ENCODE measurements at places on chromosomes 7 and 10.

DNA sequence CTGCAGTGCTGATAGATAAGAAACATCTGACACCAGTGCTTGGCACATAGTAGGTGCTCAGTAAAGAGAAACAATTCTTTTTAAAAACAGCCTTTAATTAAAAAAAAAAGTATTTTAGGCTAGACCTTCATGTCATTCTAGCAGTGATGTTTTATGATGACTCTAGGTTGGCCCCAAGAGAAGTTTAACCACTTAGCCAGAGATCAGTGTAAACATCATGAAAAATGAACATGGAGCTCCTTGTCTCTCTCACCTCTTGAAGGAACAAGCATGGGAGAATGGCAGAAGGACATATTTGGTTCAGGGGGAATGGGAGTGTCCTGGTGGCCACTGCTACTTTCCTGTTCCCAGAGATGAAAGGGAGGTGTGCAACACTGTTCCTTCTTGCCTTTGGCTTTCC lies 641.0 kb downstream of the LRMDA start:
- DNase-seq: no peak

GRCh38 chr7:85186083-85186520 lies 754 bp downstream of the SEMA3D start:
- no peak for DNase-seq

- DNase-seq: no peak
Measured at GRCh38 chr7:43870316-43870715, 999 bp upstream of the MRPS24 start.

DNA sequence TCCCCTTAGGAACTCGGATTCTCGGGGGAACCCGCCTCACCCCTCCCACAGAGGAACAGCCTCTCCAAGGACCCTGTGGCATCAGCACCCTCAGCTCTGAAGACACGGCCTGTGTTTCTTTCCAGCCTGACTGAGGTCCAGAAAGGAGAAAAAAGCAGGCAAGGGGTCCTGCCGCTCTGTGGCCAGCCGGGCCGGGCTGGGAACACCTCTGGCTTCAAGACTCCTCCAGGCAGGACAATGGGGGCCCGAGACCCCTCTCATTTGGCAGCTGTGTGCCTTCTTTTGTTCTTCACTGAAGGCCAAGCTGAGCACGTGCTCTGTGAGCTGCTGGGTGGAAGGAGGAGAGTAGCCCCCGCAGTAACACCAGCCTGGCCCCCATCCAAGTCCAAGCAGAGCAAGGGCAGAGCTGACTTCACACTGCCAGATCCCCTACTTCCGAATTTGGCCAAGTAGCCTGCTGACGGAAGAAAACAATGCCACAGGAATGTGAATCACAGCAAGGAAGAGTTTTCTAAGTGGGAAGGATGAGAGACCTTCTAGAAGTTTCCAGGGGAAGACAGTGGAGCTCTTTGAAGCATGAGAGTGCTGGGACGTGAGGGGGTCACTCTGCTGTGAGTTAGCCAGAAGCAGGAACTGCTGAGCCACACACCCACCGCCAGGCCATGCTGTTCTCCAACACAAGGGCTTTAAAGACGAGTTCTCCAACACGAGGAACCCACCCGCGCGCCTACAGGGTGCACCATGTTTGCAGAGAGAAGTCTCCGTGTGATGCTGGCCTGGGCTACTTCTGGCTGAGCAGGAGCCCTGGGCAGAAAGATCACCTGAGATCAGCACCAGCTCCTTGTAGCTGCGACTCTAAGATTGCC lies 3.1 kb downstream of the CNPY1 start:
- DNase-seq: no peak

DNA sequence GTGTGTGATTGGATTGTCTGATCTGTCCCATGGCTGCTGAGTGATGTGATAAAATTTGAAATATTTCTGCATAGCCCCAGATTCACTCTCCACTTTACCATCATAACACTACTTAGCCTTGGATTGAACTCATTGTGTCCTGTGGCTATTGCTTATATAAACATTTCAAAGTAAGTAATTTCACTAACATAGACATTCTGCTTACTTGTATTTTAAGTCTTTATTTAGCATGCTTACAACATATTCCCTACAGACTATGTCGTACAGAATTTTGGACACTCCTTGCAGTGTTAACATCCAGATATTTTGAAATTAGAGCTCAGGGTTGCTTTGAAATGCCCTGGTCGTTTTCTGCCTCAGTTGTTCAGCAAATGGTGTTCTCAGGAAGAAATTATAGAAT lies 117.6 kb downstream of the LRRC4 start:
- DNase-seq: no peak

DNA sequence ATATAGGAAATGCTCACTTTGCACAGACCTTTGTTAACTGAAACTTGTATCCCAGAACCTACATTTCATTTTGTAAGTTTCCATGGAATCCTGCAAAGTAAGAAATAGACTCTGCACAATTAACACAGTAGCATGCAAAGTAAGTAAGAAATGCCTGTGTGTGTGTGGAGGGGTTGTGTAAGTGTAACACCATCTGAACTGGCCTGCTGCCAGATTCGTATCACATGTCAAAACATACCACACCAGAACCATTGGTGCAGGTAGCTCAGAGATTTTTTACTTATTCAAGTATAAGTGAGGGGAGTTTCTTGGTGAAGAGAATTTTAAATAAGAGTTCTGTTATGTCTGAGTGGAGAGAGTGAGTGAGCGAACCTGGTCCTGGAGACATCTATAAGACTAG lies 17.9 kb upstream of the DDX21 start:
- no peak for DNase-seq

- no peak for DNase-seq
Measured at GRCh38 chr10:98257198-98257597, 10.8 kb downstream of the LOXL4 start.

- no peak for DNase-seq
Measured at GRCh38 chr10:101783736-101784118, 481 bp upstream of the NPM3 start.

GRCh38 chr10:120505056-120505455 lies 48.0 kb downstream of the PLPP4 start:
- no peak for DNase-seq

DNA sequence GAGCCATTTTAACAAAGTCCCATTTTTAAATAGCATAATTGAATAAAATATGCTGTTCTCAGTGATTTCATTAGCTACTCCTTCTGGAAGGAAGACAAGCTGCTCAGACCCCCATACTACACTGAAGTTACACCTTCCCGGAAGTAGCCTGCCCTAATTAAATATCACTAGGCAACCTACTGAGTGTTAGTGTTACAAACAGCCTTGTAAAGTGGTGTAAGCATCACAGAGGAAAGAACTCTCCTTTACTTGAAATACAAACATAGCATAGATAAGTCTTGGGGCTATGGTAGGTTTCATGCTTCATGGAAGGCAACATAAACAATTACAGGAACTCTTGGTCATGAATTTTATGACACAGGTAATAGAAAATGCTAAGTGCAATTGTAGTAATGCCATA lies 43.4 kb upstream of the PTN start:
- no peak for DNase-seq

DNA sequence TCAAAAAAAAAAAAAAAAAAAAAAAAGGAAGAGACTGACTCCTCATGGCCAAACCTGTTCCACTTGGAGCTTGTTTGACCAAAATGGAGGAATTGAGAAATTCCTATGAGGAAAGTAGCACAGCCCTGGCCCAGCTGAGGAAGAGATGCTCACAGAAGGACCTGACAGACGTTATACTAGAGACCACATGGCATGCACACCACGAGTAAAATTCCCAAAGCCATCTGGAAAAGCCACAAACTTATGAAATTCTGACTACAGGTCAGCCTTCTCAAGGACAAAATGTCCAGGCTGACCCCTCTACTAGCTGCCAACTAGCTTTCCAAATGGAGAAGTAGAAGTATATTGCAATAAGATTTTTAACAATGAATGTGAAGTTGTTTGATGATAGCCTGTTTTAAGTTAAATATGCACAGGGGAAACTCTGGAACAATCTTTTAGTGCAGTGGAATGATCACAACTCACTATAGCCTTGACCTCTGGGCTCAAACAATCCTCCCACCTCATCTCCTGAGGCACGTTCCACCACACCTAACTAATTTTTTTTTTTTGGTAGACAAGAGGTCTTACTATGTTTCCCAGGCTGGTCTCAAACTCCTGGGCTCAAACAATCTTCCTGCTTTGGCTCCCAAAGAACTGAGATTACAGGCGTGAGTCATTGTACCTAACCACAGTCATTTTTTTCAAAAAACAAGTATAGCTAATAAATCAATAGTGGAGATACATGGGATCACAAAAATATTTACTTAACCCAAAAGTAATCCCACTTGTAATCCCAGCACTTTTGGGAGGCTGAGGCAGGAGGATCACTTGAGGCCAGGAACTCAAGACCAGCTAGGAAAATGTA lies 75.7 kb downstream of the AKR1D1 start:
- no peak for DNase-seq

DNA sequence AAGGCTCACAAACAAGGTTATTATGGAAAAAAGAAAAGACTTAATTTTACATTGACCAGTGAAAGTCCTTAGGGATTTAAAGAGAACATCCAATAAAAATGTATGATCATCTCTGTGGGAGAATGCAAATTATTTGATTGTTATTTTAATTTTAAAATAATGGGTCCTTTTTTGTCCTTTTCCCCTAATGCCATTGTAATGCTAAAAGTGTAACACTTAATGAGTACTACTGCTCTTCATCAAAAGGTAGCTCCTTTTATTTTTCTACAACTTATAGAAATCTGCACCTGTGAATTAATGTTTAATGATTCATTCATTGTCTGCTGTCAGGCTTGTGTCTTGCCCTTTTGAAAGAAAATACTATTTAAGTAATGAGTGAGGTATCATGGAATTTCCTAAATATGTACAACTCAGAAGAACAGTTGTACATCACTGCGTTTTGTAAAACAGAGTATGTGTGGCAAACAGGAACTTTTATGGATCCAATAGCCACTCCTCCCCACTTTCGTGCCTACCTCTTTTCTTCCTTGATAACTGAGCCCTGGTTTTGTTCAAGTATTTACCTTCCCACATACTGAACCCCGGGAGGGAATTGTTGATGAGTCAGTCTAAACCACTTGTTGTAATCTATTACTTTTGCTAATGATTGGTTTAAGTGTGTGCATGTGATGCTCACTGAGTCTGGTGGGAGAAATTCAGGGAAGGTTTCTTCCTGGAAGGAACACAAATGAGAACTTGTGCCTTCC lies 19.9 kb upstream of the TRUB1 start:
- DNase-seq: no peak

- no peak for DNase-seq
Measured at GRCh38 chr7:115217373-115217772, 295.5 kb downstream of the MDFIC start.

DNA sequence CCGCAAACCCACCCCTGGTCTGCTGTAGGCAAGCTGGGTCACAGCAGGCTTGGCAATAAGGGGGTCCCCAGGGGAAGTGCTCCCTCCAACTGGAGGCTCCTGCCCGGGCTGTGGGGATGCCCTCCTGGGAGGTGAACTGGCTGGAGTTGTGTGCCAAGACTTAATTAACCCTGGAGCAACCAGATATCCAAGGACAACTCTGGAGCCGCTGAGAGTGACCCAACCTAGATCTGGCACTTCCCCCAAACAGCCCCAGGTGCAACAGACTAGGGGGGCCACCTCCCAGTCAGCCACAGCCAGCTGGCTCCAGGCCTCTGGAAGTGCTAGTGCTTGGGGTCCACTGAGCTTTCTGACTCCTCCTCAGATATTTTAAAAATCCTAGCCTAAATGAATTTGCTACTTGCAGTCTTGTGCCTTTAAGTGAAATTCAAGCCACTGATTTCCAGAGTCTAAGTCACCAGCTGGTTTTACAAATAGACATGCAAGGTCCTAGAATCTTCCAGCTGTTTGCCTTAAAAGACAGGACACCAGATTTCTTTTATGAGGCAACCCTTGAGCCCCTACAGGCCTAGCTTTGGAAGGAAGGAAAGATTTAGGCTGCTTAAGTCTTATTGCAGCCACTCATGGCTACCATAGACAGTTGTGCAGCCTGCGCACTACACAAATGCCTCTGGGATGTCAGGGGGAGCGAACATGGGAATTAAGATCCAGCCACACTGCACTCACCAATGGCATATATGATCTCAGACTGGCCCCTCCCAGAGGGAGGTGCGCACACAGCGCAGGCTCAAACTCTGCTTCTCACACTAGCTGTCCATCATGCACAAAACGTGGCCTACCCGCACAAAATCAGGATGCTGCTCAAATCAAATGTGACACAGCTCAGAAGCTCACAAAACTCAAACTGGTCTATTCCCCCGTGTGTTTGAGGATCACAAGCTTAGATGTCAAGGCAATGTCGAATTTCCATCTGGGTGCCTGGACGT lies 42.6 kb upstream of the MYL10 start:
- no peak for DNase-seq

GRCh38 chr7:139876622-139877283 lies 47.7 kb downstream of the TBXAS1 start:
- no peak for DNase-seq

DNA sequence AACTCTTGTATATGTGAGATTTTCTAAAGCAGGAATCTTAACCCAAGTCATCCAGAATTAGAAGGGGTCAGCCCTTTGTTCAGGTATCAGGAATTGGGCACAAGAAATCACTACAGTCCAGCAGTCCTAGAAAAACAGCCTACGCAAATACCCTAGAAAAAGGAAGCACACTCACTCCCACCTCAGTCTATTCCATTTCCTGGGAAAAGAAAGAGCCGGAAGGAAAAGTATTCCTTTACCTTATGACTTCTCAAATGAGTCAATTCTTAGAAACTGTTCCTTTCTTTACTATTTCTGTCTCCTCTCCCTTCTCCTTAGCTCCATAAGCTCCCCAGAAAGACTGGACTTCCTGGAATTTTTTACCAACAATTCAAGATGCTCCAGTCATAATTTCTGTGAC lies 62.7 kb downstream of the DNAJC12 start:
- DNase-seq: no peak

- no peak for DNase-seq
Measured at GRCh38 chr10:100482834-100483185, 20.0 kb downstream of the WNT8B start.

DNA sequence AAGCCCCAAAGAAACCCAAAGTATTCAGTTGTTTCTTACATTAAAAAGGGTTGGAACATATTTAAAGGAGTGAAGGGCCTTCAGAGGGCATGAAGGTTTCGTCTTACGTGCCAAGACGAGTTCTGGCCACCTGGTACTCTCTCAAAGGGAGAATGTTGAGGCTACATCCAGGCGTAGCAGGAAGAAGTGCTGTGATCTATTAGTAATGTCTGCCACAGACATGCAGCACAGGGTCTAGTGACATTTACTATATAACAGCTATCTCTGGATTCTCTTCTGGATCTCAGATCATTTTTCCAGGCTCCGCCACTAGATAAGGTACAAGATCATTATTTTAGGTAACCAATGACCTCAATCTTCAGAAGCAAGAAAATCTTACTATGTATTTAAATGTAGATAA lies 76.5 kb upstream of the ARID5B start:
- no peak for DNase-seq
